CD4-positive, alpha-beta T cell treated with Interleukin-6 for 4 hours (primary cell): ENCODE measurements at places on chromosomes 11 and 22.

- no peak for DNase-seq
Measured at GRCh38 chr22:33599596-33599995, 320.7 kb downstream of the LARGE1 start.

DNA sequence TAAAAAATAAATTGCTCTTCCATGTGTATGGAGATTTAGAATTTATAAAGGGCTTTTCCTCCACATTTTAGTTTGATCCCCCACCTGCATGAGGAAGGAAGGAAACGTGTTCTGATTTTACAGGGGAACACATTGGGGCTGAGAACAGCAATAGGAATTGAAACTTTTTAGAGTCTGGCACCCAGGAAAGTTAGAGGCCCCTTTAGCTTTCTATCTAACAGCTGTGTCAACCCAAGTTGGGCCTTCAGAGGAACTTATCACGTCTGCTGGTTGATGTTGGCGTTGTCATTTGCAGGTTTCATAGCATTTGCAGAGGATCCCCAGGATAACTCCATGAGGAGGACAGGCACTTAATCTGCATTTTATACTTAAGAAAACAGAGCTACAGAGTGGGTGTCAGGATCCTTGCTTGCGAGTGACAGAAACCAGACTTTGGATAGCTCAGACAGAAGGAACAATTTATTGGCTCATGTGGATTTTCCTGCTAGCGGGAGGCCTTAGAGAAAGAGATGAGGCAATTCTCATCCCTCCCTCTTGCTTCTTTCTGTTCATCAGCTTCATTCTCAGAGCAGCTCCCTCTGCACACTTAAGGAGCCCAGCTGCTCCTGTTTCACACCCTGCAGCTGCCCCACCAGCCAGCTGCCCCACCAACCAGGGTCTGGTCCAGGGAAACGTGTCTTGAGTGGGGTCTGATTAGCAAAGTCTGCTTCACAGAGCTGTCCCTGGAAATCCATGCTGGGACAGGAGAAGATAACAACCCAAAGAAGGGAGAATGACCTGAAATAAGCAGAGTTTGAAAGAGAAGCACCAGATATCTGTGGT lies 92.5 kb upstream of the OR4B1 start:
- DNase-seq = no peak

DNA sequence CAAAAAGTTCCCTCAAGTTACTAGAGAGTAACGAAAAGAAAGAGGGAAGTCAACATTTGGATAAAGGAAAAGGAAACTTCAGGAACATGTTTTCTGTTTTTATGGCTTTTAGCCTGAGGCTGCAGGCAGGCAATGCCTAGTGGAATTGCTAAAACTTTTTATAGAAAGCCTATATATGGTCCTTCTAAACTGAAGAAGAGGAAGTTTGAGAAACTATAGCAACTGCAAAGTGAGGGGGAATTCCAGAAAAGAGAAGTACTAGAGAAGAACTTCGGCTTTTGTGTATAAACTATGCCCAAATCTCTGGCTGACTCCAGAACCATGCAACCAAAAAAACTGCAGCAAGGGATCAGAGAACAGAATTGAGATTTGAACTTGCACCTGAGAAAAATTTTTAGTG lies 74.3 kb upstream of the ARHGAP42 start:
- no peak for DNase-seq

DNA sequence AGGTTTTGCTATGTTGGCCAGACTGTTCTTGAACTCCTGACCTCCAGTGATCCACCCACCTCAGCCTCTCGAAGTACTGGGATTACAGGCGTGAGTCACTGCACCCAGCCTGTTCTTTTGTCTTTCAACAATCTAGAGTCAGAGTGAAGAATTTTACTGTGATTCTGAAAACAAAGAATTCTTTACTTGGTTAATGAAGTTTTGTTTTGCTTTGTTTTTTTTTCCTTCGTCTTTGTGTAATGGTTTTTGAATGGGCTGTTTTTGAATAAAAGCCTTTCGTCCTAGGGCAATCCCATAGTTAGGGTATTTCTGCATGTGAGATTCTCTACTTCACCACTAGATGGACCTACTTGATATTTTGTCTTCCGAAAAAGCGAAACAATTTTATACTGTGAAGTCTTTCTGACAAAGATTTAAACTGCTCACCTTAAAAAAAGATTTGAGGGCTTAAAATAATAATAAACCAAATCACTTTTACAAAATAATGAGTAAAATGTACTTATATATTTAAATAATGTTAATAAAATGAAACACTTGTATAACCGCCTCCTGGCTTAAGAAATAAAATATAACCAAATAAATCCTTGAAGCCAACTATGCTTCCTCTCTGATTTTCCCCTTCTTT lies 43.4 kb upstream of the SC5D start:
- DNase-seq = no peak

DNA sequence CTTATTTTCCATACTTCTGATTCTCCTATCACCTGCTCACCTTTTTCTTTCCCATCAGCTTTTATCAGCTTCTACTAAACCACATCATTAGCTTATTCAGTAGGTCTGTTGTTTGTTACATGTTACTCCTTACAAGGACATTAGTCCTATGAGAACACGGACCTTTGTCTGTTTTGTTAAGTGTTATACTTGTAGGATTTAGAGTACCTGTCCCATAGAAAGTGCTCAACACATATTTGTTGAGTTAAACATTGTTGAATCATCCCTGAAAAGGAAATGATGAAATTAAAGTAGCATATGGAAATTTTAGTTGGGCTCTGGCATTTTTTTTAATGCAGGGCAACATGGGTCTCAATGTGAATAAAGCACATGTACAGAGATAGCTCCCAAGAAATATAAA lies 222.1 kb upstream of the CARD18 start:
- DNase-seq = no peak

DNA sequence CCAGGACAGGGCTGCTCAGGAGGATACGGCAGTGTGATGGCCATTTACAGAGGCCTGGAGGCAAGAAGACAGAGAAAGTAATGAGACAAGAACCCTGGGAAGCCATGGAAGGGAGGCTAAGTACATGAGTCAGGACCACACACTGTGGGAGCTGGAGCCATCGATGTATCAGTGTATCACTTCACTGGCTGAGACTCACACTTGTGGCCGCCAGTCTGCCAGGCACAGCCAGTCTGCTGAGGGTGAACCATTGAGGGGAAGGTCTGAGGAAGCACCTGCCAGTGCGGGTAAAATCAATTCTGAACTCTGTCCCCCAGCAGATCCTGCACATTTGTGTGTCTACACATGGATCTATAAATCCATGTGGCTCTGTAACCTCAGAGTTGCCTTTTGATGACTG lies 195.6 kb downstream of the GRIK4 start:
- no peak for DNase-seq

DNA sequence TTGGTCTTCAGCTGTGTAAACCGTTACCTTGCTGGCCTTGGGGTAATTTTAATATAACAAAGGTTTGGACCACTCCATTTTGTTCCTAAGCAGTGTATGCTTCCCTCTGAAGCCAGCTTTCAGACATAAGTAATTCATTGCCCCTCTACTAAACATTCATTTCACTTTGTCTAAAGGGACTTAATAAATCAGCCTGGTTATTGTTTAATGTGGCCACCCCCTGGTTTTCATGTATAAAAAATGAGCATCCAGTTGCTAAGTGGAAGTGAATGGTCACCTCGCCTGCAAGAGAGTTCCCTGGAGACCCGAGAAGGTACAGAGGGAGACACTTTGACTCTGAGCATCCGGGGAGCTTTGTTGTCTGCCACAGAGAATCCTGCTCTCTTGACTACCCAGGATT lies 3.9 kb downstream of the ABTB2 start:
- no peak for DNase-seq

GRCh38 chr11:69922596-69923111 lies 103.4 kb upstream of the FGF3 start:
- DNase-seq = no peak

DNA sequence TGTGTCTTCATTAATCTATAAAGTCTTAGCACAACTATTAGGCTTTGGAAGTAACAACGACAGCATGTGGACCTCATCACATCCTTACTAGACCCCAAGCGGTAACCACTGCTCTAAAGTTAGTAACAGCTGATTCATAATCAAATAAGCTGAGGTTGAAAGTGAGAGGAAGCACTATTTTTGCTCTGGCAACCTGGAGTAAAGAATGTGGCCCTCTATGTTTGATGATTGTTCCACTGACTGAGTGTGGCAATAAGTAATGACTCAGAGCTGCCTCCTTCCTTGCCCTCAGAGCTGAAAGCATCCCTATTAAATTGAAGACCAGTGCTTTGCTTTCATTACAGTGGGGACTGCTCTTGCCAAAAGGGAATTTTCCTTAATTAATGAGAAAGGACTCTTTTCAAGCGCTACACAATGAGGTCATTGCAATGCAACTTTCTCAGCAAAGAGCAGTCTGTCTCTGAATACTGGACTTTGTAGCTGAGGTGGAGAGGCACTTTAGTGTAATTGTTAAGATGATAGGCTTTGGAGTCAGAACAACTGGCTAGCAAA lies 906.1 kb upstream of the RAG2 start:
- DNase-seq = no peak

DNA sequence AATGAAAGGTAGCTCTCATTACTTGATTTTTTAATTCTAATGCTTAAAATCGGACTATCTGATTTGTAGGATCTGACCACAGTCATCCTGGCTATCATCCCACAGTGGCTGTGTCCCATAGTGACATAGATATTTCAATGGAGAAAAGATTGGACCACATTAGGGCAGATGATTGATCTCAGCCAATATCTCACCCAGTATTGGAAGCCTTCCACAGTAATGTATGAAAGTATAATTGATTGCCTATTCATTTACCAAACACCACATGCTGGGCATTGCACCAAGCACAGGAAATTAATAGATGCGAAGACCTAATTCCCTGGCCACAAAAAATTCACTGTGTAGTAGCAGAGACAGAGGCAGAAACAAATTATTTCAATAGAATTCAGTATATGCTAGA lies 37.6 kb downstream of the FZD4 start:
- no peak for DNase-seq

- no peak for DNase-seq
Measured at GRCh38 chr11:75632450-75632849, 36.4 kb downstream of the MAP6 start.

DNA sequence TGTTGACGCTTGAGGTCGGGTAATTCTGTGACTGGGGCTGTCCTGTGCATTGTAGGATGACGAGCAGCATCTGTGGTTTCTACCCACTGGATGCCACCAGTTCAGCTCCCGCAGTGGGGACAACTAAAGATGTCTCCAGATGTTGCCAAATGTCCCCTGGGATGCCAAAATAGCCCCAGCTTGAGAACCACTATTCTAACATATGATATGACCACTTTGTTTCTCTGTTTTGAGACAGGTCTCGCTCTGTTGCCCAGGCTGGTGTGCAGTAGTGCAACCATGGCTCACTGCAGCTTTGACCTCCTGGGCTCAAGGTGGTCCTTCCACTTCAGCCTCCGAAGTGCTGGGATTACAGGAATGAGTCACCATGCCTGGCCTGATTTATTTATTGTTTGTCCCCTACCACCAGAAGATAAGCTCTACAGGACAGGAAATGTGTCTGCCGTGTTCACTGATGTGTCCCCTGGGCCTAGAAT lies 4.4 kb upstream of the MEN1 start:
- no peak for DNase-seq

- DNase-seq = no peak
Measured at GRCh38 chr11:19879307-19880087, 166.9 kb downstream of the NAV2 start.

DNA sequence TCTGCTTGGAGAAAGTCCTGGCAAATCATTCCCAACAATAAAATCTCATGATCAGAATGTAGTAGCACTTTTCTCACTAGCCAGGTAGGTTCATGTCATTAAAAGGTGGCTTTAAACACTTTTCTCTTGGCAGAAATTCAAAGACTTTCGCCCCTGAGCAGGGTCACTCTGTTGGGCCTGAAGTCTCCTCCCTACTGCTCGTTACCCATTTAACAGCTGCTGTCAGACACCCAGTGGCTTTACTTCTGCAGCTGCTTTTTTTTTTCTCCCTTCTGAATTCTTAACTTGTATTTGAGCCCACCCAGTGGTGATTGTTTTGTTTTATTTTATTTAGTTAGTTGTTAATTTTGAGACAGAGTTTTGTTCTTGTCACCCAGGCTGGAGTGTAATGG lies 25.0 kb downstream of the ARHGAP8 start:
- no peak for DNase-seq

- DNase-seq = no peak
Measured at GRCh38 chr11:115869780-115870431, 365.7 kb upstream of the CADM1 start.

DNA sequence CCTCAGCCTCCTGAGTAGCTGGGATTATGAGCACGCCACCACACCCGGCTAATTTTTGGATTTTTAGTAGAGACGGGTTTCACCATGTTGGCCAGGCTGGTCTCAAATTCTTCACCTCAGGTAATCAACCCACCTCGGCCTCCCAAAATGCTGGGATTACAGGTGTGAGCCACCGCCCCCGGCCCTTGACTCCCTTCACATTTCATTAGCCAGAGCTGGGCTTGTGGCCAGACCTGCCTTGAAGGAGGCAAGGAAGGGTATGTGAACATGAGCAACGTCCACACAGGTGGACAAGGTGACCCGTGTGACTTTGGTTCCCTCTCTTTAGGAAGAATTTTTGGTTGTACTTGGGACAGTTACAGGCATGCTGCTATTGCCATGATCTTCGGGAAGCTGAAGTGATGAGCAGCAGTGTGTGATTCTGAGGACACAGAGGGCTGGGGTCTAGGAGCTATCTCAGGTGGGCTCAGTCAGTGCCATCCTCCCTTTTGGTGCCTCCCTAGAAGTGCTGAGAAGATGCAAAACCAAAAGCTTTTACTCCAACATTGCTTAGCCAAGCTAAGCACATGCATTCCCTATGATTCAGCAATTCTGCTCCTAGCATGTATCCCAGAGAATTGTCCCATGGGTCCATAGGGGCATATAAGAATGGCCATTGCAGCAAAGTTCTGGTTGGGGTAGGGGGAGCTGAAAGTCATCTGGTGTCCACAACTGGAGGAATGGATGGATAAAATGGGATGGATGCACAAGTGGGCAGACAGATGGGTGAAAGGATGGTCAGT lies 6.1 kb downstream of the AP5B1 start:
- no peak for DNase-seq

GRCh38 chr11:120918257-120918656 lies 105.6 kb upstream of the TBCEL start:
- DNase-seq = no peak

- no peak for DNase-seq
Measured at GRCh38 chr11:66017321-66017720, 5.5 kb downstream of the CST6 start.

DNA sequence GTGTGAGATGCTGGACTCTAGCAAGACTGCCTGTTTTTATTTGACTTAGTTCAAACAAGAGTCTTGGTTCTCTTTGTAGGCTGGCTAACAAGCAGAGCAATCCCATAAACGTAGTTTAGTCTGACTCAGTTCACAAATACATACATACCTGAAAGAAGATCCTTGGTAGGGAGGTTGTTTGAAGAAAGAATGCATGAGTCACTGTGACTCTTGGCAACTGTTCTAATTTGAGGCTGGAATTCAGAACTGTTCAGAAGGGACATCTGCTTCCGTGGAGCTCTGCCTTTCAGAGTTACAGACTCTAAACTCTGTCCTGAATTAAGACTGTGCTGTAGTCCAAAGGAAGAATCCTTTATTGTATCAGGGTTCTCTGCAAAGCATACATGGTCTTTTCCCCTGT lies 32.2 kb downstream of the C2CD3 start:
- DNase-seq = no peak

GRCh38 chr11:84249344-84250135 lies 963.4 kb upstream of the CCDC90B start:
- no peak for DNase-seq

GRCh38 chr11:31788085-31788484 lies 23.0 kb downstream of the PAX6 start:
- no peak for DNase-seq

GRCh38 chr11:96193745-96194443 lies 149.1 kb downstream of the MAML2 start:
- DNase-seq = no peak

GRCh38 chr11:1399386-1400316 lies 9.9 kb downstream of the BRSK2 start:
- DNase-seq = no peak
